HS-5 (cell line): ENCODE measurements at places on chromosomes 3 and 15.

DNA sequence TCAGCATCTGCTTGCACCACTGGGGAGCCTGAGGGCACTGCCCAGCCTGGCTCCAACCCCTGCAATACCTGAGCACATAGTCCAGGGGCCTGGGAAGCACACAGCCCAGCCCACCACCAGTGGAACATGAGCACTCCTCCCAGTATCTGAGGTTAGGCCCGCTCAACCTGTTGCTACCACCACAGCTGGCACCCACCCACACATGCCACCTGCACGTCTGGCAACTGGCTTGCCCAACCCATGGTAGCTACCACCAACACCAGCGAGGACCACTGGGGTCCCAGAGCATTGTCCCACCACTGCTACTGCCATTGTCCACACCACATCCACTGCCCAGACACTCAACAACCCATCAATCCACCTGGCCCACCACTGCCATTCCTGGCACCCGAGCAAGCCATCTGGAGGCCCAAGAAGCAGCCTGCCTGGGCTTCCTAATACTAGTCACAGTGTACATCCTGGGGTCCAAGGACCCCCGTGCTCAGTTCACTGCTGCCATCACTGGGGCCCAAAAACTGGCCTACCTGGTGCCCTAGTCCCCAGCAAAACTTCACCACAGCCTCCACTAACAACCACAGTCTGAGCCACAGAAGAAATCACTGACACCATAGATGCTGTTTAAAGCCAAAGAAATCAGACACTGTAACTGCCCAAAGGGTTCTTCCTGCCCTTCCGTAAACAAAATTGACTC, 62.1 kb upstream of the TBC1D23 start:
- no peak for DNase-seq

DNA sequence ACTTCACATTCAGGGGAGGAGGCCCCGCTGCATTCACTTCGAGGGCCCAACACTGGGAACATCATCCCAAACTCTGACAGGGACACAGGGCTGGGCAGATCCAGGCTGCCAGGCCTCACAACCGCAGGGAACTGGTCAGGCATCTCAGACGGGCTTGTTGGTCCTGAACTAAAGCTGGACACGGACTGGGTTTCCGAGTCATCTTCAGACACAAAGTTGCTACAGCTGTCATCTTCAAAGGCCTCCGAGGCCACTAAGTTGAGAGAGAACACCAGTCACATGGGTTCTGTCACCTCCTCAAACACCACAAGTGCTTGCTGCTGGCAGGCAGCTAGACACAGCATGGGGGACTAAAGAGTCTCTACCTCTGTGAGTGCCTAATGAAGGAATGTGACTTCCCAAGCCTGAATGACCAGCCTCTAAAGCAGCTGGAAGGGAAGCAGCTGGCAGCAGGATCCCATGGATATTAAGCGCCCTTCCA, 50.9 kb downstream of the CAPN7 start:
- no peak for DNase-seq

DNA sequence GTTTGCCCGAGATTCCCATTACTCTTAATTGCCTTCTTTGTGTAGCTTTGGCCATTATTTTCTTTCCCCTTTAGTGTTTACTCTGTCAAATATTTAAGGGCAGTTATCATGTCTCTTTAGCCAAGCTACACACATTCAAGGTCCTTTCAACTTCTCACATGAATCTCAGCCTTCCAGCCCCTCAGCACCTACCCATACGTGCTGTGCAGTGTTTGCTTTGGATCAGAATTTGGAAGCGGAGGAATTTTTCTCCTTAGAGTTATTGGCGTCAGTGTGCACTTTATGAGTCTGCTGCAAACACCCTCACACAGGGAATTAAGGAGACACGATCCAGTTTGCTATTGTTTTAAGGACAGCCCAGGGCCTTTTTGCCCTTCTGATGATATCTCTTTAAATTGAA, 231.6 kb downstream of the CACNA2D3 start:
- no peak for DNase-seq

DNA sequence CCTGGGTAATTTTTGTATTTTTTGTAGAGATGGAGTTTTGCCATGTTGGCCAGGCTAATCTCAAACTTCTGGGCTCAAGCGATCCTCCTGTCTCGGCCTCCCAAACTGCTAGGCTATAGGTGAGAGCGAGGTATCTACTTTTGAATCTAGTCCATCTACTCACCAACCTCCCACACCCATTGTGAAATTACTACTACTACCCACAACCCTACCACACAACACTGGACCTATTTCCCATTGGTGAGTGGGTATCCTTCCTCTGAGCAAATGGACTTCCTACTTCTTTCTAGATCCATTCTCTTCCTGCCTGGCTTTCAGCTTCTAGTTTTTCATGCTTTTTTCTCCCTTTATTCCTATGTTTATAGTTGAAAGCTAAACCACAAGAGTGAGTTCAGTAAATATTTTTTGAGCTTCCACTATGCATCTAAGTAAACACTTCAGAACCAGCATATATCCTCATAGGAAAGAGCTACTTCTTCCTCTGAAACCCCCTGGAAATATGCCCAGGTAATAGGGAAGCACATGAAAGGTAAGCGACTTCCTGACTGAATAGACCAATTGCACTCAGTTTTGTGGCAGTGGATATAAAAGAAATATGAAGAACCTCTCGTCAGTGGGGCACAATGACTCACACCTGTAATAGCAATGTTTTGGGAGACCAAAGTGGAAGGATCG, 39.1 kb downstream of the MYO1E start:
- DNase-seq, result no peak

DNA sequence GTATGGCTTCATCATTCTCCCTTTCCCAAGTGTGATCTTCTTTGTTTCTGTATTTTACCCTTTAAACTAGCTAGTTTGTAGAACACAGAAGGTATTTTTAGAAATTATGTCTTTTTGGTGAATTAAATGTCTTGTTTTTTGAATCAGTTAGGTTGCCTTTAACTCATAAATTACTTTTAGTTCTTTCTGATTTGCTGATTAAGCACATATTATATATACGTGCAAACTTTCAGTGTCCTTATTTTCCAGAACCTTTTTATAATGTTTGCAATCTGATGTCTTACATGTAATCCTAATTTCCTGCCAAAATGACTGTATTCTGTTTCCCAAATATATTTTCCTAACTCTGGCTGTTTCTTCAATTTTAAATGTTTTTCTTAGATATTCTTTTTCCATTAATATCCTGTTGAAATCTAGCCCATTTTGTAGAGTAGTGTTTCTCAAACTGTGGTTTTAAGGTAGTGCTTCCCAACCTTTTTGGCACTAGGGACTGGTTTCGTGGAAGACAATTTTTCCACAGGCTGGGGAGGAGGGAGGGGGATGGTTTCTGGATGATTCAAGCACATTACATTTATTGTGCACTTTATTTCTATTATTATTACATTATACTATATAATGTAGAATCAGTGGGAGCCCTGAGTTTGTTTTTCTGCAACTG, 51.8 kb downstream of the CHD2 start:
- DNase-seq, result no peak
